Suprapubic skin (tissue), 4 donors: ENCODE measurements at places on chromosomes 5 and 9.

- H3K36me3 ChIP-seq: no peaks in the 10 kb centered on the region
- H3K27me3 ChIP-seq: peaks cover 3% of the 10 kb centered on the region
- no peak for DNase-seq
- no peaks in the 10 kb centered on the region for H3K4me1 ChIP-seq
Measured at GRCh38 chr5:168481330-168481788, 4.9 kb upstream of the RARS1 start.

- H3K27me3 ChIP-seq: no peaks in the 10 kb centered on the region
- no peak overlapping the region for H3K4me3 ChIP-seq
- peaks cover 25% of the 10 kb centered on the region for H3K36me3 ChIP-seq
- no peak overlapping the region for H3K27ac ChIP-seq
Measured at GRCh38 chr5:14729448-14730385, 65.2 kb downstream of the OTULIN start.

GRCh38 chr9:68678430-68678829, 26.6 kb upstream of the PIP5K1B start:
- peaks cover 4% of the 10 kb centered on the region for H3K27me3 ChIP-seq
- no peaks in the 10 kb centered on the region for H3K36me3 ChIP-seq
- no peak for DNase-seq

DNA sequence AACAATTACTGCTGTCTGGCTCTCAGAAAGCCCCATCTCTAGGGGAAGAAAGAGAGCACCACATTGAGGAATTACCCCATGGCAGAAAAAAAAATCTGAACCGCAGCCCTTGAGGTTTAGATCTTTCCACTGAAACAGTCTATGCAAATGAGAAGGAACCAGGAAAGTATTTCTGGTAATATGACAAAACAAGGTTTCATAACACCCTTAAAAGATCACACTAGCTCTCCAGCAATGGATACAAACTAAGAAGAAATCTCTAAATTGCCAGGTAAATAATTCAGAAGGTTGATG, 427.1 kb downstream of the PRELID2 start:
- no peak overlapping the region for H3K27ac ChIP-seq
- H3K4me1 ChIP-seq: no peaks in the 10 kb centered on the region
- no peaks in the 10 kb centered on the region for H3K36me3 ChIP-seq
- no peaks in the 10 kb centered on the region for H3K27me3 ChIP-seq
- DNase-seq: no peak
- H3K4me3 ChIP-seq: no peak overlapping the region

DNA sequence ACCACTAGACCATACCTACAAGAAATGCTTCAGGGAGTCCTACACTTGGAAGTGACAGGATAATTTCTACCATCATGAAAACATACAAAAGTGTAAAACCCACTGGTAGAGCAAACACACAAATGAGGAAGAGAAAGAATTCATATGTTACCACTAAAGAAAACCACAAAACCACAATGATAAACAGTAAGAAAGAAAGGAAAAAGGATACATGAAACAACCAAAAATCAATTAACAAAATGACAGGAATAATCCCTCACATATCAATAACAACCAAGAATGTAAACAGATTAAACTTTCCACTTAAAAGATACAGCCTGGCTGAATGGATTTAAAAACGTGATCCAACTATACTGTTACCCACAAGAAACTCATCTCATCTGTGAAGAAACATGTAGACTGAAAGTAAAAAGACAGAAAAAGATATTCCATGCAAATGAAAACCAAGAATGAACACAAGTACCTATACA, 83.4 kb downstream of the LPAR1 start:
- H3K36me3 ChIP-seq: no peaks in the 10 kb centered on the region
- DNase-seq: no peak
- no peak overlapping the region for H3K27ac ChIP-seq
- no peaks in the 10 kb centered on the region for H3K4me1 ChIP-seq

- H3K27ac ChIP-seq: no peak overlapping the region
- H3K4me3 ChIP-seq: no peak overlapping the region
- no peaks in the 10 kb centered on the region for H3K36me3 ChIP-seq
- peaks cover 2% of the 10 kb centered on the region for H3K27me3 ChIP-seq
- no peak for DNase-seq
- H3K4me1 ChIP-seq: peaks cover 37% of the 10 kb centered on the region
Measured at GRCh38 chr9:98794802-98795201, 1.6 kb downstream of the ANKS6 start.

DNA sequence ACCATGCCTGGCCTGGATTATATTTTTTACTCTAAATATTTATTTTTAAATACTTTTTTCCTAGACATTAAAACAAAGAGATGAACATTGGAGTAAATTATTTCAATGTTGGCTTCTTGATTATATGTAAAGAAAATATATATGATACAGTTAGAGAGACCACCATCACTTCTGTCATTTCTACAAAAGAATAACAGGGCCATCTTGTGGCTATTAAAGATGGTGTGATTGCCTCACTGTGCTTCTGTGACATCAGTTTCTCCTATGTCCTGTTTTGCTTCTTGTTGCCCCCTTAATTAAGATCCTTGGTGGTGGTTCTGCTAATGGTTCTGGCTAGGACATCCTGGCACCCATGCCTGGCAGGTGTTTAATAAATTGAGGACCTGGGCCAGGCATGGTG, 32.9 kb downstream of the NDFIP1 start:
- H3K27ac ChIP-seq: no peak overlapping the region
- H3K27me3 ChIP-seq: no peaks in the 10 kb centered on the region

GRCh38 chr5:107917983-107918382, 247.2 kb upstream of the EFNA5 start:
- H3K4me3 ChIP-seq: no peak overlapping the region
- H3K4me1 ChIP-seq: peaks cover 6% of the 10 kb centered on the region
- no peaks in the 10 kb centered on the region for H3K36me3 ChIP-seq
- H3K27me3 ChIP-seq: no peaks in the 10 kb centered on the region

GRCh38 chr9:130128251-130128650, 44.0 kb upstream of the NCS1 start:
- H3K36me3 ChIP-seq: peaks cover 55% of the 10 kb centered on the region
- no peak overlapping the region for H3K4me3 ChIP-seq
- H3K27ac ChIP-seq: peak overlapping the region; percentile 56
- H3K4me1 ChIP-seq: peaks cover 25% of the 10 kb centered on the region
- no peak for DNase-seq

- no peak overlapping the region for H3K27ac ChIP-seq
- DNase-seq: no peak
- H3K4me3 ChIP-seq: no peak overlapping the region
Measured at GRCh38 chr9:81032831-81033230, 656.5 kb downstream of the TLE1 start.

GRCh38 chr5:97443740-97444139, 260.7 kb upstream of the RIOK2 start:
- DNase-seq: no peak
- H3K27ac ChIP-seq: no peak overlapping the region
- H3K36me3 ChIP-seq: no peaks in the 10 kb centered on the region
- no peak overlapping the region for H3K4me3 ChIP-seq
- no peaks in the 10 kb centered on the region for H3K4me1 ChIP-seq
- H3K27me3 ChIP-seq: no peaks in the 10 kb centered on the region

DNA sequence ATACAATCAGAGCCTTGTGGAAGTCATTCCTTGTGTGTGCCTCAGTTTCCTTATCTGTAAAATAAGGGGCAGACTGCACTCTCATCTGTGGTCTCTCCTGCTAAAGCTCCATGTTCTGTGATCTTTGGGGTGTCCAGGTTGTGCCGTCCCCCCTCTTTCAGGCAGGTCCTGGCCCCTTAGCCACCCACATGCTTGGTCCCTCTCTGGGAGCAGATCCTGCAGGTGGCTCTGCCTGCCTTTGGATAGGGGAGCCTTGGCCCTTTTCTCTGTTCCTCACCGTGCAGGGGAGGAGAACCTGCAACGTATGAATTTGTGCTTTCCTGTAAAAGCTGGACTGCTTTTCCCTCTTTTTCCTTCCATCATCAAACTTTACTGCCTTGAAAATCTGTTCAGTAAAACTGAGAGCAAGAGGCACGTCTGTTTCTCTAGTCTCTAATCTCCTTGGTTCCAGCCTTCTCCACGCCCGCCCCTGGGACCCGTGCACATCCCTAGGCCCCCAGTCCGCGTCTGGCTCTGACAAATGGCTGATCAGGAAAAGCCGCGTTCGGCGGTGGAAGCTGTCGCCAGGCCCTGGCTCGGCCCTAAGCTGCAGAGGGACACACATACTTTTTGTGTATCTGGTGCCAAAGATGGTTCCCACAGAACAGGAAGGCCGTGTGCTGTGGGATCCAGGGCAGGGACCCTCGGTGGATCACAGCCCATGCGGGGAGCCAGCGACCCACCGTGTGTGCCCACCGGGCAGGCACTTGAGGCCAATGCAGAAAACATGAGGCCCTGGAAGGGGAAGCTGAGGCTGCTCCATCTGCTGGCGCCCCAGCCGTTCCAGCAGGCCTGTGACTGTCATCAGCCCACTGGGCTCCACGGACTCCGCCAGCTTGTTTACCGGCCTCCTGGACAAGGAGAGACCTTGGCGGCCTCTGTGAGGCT, 43.4 kb upstream of the COL5A1 start:
- H3K4me1 ChIP-seq: no peaks in the 10 kb centered on the region
- peaks cover 14% of the 10 kb centered on the region for H3K27me3 ChIP-seq
- no peak overlapping the region for H3K4me3 ChIP-seq
- no peak overlapping the region for H3K27ac ChIP-seq
